ENCODE measurements at places on chromosomes 3 and 15.

- DNase-seq: peak; percentile 19
These were observed 48.9 kb downstream of the GASK1A start for GRCh38 chr3:43028001-43028400.

GRCh38 chr3:11245276-11245675, 26.9 kb upstream of the ATG7 start:
- no peak for DNase-seq

DNA sequence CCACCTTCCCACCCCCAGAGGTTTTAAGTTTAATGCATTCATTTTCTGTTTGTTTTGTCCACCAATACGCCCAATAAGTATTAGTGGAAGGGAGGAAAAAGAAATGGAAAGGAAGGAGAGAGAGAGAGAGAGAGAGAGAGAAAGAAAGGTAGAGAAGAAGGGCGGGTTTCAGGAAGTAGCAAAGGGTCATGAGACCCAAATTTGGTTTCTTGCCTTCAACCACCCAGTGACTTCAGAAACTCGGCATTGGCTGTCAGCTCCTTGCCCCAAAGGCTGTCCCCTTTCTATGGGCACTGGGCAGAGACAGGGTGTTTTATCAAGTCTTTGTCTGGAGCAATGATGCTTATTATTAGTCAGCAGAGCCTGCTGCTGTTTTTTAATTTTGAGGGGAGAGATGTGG, 13.5 kb upstream of the NR1D2 start:
- DNase-seq: no peak

DNA sequence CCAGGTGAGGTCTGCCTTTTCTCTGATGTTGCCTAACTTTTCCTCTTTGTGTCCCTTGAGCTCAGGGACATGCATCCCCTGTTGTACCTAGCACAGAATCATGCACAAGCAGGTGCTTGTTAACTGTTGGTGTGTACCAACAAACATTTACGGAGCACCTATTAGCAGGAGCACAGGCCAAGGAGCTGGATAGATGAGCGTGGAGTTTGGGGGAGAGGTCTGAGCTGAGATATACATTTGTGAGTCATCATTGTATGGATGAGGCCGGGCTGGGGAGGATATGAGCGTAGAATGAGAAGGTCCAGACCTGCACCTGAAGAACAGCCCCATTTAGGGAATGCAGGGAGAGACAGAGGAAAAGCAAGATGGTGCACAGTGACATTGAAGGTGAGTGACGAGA, 53.4 kb downstream of the SMAD3 start:
- no peak for DNase-seq

DNA sequence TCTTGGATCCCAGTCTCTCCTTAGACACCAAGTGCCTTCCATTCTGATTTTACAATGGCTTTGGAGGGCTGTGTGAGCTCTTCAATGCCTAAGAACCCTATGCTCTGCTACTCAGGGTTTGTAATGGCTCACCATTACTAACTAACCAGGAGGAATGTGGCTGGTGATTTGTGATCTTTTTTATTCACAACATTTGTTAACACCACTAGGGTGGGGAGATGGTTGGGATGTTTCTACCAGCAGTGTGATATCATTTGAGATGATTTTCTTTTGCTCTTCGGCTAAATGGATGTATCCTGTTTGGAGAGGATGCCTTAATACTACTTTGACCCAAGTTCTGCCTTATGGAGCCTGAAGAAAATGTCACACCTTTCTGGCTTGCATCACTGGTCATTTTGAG, 226.9 kb downstream of the MFSD1 start:
- peak; percentile 47 for DNase-seq

- peak; percentile 96 for DNase-seq
These were observed 59.6 kb upstream of the LMCD1 start for GRCh38 chr3:8441969-8442559.

GRCh38 chr3:184335291-184335660, 2.1 kb upstream of the FAM131A start:
- no peak for DNase-seq

- DNase-seq: no peak
These were observed 2.4 kb upstream of the VIPR1 start for GRCh38 chr3:42500091-42500490.

DNA sequence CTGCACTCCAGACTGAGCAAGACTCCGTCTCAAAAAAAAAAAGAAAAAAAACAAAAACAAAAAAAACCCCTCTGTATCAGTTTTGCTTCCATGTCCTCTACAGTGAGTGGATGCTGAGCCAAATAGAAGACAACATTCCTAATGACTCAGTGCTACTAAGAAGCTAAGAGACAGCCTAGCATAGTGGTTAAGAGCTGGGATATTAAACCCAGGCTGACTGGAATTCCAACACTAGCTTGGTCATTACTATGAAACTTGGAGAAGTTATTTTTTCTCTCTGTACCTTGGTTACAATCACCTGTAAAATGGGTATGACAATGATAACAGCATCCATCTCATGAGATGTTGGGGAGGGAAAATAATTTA, 60.9 kb upstream of the PYGO1 start:
- no peak for DNase-seq

DNA sequence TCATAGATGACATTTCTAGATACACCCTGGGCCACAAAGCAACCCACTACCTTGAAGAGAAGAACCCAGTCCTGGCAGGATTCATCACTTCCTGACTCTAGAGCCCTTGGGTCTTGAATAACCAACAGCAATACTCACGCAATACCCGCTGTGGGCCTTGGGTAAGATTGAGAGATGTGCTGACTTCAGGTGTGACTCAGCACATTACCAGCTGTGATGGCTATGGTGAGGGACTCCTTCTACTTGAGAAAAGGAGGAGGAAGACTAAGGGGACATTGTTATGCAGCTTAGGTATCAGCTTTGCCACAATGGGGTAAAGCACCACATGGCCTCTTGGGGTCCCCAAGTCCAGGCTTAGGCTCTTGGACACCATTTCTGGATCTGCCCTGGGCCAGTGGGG, 14.9 kb downstream of the C3orf33 start:
- DNase-seq: peak; percentile 60

GRCh38 chr3:150251187-150252062, 156.7 kb upstream of the TSC22D2 start:
- no peak for DNase-seq

DNA sequence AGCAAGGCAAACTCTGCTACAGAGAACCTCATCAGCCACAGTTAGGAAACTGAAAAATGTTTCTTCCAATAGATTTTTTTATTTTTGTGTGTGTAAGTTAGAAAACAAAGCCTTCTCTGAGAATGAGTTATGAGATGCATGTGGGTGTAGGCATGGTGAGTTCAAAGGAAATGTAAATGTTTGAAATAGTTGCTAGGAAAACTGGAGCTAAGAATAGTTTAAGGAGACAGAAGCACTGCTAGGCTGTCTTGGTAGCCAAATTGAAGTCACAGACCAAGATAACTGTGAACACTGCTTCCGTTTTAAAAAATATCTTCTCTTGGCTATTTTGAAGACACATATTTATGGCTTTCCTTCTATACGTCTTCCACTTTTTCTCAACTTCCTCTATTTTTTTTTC, 1501.2 kb upstream of the CADM2 start:
- peak; percentile 12 for DNase-seq

DNA sequence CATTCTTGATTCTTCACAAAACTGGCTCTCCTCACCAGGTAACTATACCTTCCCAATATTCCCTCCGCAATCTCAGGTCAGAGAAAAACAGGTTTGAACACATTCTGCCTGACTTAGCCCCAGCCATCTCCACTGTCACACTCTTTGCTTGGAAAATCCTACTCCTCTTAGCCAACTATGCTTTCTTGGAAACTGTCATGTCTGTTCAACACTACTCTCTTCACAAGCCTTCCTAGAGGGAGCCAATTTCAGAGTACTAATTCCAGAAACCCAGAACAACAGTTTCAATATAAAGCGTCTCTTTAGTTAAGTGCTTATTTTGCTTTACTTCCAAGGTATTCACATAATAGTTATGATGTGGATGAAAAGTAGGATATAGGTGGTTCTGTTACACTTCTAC, 21.7 kb downstream of the MTMR10 start:
- no peak for DNase-seq

- DNase-seq: peak; percentile 55
These were observed at the start of gene ABHD17C for GRCh38 chr15:80695099-80695910. Gene ABHD17C, plus strand, starts transcription at chr15:80695310. Its CDS starts 120 bp downstream, at chr15:80695430.

DNA sequence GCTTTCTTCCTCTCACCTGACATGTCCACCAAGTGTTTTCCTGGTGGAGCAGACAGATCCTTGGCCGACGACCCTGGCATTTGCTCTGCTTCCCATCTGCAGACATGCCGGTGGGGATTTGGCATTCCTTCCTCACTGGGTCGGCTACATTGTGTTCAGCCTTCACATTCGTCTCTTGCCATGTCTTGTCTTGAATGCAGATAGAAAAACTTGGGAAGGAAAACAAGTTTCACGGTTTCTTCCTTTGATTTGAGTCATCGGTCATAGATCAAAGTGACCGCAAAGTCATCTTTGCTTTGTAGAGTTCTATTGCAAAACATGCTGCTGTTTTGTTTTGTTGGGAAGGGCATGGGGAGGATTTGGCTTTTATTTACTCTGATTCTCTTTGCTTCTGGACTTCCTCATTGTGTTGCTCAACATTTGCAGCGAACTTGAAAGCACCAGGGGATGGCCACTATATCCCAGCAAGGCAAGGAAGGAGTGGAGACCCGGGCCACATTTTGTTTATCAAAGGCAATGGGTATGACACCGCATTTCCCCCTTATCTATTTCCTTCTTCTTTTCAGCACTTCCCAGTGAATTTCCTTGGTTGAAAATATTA, 321.3 kb downstream of the CACNA2D3 start:
- DNase-seq: no peak

GRCh38 chr3:17158941-17159682, 274.4 kb downstream of the PLCL2 start:
- no peak for DNase-seq

- no peak for DNase-seq
These were observed 29.6 kb downstream of the ONECUT1 start for GRCh38 chr15:52760562-52760961.

GRCh38 chr15:62519900-62520299, 354.8 kb upstream of the C2CD4B start:
- no peak for DNase-seq

DNA sequence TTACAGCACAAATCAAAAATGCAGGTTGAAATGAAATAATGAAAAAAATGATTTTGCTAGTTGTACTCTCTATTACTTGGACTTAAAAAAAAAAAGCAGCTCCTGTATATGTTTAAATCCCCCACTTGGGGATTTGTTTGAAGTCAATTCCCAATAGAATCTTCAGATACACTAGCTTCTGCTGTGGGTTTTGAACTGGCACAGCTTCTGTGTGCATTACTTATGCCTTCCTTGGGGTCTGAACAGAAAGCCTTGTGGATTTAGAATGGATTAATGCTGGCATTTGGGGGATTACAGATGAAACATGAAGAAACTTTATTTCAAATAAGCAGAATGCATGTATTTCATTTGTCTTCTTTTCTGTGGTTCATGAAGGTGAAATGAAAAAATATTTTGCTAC, 513.2 kb upstream of the TBL1XR1 start:
- DNase-seq: no peak

DNA sequence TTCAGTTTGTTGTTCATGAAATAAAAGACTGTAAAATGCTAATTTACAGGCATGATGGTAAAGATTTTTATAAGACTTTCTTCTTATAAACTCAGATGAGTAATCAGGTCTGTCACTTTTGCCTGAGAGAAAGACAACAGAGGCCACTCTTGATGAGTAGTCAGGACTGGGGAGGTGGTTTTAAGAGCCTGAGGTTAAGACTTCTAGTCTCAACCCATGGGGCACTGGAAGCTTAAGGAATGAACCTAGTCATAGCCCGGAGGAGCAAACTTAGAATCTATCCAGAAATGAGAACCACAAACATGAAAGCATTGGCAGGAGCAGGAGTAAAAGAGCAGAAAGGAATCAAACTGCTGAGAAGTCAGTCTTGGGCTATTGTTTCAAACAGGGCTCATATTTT, 846.3 kb upstream of the ARPP21 start:
- no peak for DNase-seq

DNA sequence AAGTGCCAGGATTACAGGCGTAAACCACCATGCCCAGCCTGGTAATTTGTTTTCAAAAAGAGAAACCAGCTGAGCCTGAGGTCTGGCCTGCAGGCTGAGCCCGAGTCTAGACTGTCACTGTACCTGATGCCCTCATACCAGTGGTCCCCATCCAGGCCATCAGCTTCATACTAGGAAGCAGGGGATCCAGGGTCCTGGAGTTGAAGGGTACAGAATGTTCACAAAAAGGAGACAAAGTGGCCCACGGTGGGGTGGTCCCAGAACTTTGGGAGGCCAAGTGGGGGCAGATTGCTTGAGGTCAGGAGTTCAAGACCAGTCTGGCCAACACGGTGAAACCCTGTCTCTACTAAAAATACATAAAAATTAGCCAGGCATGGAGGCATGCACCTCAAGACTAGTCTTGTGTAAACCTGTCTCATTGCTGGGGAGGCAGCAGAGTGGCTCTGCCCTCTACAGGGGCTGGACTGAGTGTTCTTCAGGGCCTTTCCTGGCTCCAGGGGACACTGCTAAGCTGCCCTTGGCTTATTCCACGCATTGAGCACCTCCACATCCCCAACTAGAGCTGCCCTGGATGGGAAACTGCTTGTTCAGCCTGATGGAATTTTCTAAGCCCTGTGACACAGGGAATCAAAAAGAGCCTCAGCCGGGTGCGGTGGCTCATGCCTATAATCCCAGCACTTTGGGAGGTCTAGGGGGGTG, 7.9 kb upstream of the HHATL start:
- DNase-seq: no peak

DNA sequence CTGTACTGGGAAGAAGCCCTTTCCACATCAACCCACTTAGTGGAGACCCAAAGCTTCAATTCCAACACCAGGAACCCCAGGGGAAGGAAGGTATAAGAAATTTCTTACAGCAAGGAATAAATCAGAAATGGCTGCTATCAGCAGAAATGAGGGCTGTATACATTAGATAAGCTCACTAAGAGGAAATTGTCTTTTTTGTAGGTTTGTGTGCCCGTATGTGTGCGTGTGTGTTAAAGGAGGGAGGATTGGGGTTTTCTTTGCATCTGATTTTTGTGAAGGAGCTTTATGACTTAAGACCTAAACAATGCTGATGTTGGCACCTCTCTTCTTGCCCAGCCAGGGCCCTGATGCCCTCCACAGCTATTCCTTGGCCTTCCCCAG, 18.6 kb downstream of the ARRDC4 start:
- no peak for DNase-seq

DNA sequence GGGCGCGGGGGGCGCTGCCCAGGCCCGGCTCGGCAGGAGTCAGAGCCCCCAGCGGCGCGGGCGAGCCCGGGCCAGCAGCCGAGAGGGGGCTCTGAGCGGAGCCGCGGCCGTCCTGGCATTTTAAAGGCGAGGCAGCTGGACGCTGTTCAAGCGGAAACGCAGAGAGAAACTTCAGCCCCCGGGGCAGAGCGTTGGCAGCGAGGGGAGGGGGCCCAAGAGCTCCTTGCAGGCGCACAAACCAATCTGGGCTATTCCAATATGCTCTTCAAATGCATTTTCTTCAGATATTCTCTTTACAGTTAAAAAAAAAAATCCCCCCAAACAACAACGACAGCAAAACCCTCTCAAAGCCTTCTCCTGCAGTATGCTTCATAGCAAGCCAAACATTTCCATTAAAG, at the start of gene CTXND1:
CTXND1 (minus strand) TSS at position 93 of the 398 bp plus-strand sequence. CDS start 50,264 bp downstream, outside the sequence.
- DNase-seq: peak; percentile 41

DNA sequence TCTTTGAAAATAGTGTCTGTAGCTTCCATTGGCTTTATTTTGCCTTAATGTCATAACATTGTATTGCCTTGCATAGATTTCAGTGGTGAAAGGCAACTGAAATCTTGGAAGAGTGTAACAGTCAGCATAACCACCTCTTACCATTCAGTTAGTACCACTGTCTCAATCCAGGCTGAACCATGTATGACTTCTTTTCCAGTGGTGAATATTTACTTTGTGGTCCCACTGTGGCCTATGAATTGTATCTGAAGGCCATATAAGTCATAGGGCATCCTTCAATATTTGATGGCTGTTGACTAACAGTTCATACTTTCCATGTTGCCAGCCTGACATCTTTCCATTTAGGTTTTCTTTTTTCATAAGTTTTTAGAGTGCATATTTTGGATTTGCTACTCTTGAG, 38.4 kb downstream of the MED12L start:
- no peak for DNase-seq

All from mesendoderm (in vitro differentiated cells).